Suprapubic skin (tissue), 4 donors: ENCODE measurements at places on chromosomes 6 and 20.

DNA sequence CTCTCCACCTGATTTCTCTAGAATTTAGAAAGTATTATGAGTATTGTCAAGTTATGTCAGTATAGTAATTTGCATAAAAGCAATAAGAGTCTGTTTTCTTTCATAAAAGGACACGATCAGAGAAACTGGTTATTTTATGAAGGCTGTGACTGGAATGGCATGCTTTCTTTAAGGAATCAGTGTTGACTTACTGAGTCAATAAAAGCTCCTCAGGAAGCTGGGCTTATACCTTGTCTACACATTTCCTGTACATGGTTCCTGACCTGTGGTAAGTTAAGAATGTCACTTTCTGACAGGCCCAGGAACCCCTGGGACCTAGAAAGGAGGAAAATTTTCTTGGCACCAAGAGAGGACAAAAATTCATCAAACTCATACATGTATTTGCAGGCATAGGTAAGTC, 1224.0 kb upstream of the ADGRB3 start:
- no peak for DNase-seq

- no peak for DNase-seq
Observed at GRCh38 chr6:146795479-146796133, 196.8 kb downstream of the ADGB start.

DNA sequence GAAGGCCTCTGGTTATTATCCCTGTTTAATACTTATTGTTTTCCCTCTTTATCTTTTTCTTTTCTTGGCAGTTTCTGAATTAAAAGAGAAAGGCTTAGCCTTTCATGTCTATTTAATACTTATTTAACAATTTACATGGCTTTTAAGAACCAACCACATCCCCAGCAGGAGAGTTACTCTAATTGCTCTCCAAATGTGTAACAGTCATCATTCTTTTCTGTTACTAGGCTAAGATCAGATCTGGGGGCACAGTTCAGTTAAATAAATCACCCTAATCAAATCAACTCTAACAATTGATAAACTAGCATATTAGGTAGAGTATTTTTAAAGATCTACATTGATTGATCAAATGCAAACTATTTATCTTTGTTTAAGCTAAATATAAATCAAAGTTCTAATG, 54.1 kb upstream of the NT5E start:
- no peak for DNase-seq

- no peak for DNase-seq
Observed at GRCh38 chr20:44594730-44595129, 12.4 kb downstream of the PKIG start.

DNA sequence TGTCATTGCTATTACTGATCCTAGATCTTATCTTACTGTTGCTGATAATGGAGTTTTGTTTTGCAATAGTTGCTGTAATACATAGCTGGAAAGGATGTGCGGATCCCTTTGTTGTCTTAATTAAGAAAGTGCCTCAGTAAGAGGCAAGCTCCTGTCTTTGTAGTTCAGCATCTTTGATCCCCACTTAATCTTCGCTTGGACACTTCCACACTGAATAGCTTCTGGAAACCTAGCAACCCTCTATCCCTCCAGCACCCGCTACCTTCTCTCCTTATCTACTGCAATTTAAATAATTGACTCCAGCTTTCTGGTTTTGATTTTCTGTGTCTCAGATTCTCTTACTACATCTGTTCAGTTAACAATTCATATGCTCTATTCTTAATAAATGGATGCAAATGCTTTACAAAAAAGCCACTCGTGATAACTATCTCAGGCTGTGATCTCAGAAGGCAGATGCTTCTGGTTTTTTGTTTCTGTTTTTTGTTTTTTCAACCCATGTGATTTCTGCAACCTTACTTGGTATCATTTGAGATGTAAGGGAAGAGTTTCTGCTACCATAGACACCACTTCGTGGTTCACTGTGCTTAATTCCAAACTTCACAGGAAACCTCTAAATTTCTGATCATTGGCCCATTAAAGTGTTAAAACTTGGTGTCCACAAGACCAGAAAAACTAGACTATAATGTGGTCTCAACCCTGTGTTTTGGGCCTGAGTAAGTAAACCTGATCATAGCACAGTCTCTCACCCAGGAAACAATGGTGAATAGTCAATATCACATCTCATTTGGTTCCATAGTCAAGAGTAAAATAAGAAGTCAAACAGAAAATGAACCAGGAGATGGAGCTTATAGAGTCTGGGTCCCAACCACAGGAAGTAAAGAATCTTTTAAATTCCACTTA, 352.1 kb upstream of the SOX4 start:
- DNase-seq: no peak

DNA sequence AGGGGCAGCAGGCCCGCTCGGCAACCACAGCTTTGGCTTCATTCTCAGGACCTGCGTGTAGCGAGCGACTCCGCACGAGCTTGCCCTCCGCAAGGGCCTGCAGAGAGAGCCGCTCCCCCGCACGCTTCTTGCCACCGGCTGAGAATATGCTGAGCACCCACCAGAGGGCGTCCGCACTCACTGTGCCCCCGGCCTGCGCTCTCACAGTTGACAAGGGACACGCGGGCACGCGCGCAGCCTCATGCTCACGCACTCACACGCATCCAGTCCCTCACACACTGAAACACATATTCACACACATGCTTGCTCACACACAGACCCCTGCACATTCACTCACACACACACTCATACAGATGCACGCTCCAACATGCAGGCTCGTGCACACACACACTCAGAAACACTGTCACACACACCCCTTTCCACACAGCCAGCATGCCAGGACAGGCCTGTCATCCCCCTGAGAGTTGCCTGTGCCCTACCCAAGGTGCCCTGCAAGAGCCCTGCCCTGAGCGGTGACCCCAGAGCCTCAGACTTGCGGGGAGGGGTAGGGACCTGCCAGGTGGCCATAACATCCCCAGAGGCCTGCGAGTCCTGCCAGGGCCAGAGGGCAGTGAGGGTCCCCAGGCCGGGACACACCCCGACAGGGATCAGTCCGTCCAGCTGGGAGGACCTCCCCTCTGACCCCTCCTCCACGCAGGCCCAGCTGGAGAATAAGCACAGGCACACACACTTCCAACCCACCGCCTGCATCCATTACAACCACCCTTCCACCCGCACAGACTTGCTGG, 174.1 kb downstream of the BMP7 start:
- peak; percentile 75 for DNase-seq
